IPS DF 6.9 (cell line): ENCODE measurements at places on chromosomes 7 and 10.

DNA sequence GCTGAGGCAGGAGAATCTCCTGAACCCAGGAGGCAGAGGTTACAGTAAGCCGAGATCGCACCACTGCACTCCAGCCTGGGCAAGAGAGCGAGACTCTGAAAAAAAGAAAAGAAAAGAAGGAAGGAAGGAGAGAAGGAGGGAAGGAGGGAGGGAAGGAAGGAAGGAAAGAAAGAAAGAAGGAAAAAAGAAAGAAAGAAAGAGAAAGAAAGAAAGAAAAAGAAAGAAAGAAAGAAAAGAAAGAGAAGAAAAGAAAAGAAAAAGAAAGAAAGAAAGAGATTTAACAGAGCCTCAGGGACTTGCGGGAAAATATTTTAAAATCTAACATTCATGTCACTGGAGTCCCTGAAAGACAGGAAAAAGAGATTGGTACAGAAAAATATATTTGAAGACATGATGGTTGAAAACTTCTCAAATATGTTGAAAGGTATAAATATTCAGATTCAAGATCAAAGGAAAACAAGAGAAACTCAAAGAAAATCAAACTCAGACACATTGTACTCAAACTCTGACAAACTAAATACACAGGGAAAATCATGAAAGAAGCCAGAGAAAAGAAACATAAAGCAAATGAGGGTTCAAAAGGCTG lies 25.3 kb upstream of the DNAAF5 start:
- H3K27ac ChIP-seq: no peak overlapping the region
- H3K36me3 ChIP-seq: no peaks in the 10 kb centered on the region
- no peaks in the 10 kb centered on the region for H3K4me1 ChIP-seq
- H3K27me3 ChIP-seq: no peaks in the 10 kb centered on the region
- H3K4me3 ChIP-seq: no peak overlapping the region

GRCh38 chr10:88232029-88232895 lies 350.9 kb downstream of the RNLS start:
- no peak overlapping the region for H3K27ac ChIP-seq
- no peaks in the 10 kb centered on the region for H3K4me1 ChIP-seq
- H3K27me3 ChIP-seq: no peaks in the 10 kb centered on the region
- no peak overlapping the region for H3K4me3 ChIP-seq
- no peak for DNase-seq

DNA sequence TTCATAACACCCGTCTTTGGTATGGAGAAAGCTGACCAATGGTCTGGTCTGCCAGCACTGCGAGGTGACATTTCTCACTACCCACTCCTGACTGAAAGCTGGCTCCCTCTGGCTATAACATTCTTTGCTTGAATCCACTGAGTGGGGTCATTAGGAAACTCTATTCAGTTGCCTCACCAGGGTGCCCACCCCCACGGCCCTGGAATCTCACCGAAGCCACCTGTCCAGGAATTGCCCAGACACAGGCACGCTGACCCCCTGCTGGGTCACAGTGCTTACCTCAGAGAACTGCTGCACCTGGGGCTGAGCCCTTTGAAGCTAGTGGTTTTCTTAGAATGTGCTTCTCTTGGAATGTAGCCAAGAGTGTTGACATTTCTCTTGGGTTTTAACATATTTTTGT lies 28.6 kb downstream of the HECW1 start:
- no peaks in the 10 kb centered on the region for H3K27me3 ChIP-seq
- no peak overlapping the region for H3K27ac ChIP-seq
- H3K4me3 ChIP-seq: no peak overlapping the region
- peaks cover 7% of the 10 kb centered on the region for H3K4me1 ChIP-seq
- no peaks in the 10 kb centered on the region for H3K36me3 ChIP-seq

DNA sequence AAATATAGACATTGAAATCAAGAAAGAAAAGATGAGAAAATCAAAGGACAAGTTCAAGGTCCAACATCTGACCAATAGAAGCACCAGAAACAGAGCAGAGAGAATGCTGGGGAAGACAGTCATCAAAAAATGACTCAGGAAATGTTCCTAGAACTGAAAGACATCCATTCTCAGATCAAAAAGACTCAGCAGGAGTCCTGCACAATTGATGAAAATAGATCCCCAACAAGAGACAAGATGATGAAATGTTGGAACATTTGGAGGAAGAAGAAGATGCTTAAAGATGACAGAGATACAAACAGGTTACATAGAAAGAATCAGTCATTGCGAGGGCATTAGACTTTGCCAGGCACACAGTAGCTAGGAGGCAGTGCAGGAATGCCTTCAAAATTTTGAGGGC lies 30.0 kb upstream of the EIF5AL1 start:
- no peaks in the 10 kb centered on the region for H3K36me3 ChIP-seq
- H3K27me3 ChIP-seq: no peaks in the 10 kb centered on the region
- H3K27ac ChIP-seq: no peak overlapping the region
- no peak for DNase-seq

DNA sequence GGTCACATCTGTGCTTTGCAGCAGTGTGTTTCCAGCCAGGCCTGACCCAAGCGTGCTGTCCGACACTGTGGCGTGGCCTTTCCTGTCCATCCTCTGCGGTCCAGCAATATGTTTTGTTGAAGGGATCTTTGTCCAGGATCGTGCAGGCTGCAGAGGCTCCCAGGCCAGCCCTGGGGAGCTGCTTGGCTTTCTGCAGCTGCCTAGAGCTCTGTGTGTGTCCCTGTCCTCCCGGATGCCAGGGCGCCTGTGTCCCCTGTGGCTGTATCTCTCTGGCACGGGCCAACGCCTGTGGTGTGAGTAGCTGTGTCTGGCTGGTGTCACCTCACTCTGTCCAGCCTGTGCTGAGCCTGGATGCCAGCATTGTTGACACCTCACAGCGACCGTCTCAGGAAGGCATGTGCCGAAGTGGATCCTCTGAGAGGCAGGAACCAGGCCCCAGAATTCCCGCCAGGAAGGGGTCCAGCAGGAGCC lies 94.5 kb downstream of the INPP5A start:
- no peak for DNase-seq
- no peaks in the 10 kb centered on the region for H3K36me3 ChIP-seq
- H3K4me3 ChIP-seq: no peak overlapping the region
- H3K27me3 ChIP-seq: no peaks in the 10 kb centered on the region
- H3K4me1 ChIP-seq: no peaks in the 10 kb centered on the region

GRCh38 chr10:103657061-103657591 lies 163.6 kb downstream of the NEURL1 start:
- H3K36me3 ChIP-seq: no peaks in the 10 kb centered on the region; the same call in 1 of the 2 replicates
- peaks cover 16% of the 10 kb centered on the region for H3K4me1 ChIP-seq
- no peak for DNase-seq
- H3K27ac ChIP-seq: no peak overlapping the region
